ENCODE measurements at places on chromosomes 4 and X.
A peak's percentile ranks its signal among the peaks of the same experiment; 100 is the strongest.

DNA sequence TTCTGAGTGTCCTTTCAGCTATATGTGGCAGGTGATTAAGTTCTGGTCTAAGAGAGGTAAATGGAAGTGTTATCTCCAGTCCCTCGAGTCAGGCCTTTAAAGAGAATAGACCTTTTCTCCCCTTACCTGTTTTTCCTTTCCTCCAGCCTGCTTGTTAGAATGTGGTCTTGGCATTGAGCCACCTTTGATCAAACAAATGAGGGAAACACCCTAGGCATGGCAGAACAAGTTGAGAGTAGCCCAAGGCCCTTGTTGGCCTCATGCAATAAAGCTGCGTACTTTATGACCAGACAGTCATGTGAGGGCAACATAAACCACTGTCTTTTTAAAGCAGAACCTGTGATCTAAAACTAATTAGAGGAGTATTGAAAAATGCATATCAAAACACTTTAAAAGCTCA lies 13.2 kb upstream of the IL13RA2 start:
- DNase-seq = no peak

- DNase-seq = no peak
Measured at GRCh38 chrX:30301963-30302362, 7.2 kb downstream of the NR0B1 start.

DNA sequence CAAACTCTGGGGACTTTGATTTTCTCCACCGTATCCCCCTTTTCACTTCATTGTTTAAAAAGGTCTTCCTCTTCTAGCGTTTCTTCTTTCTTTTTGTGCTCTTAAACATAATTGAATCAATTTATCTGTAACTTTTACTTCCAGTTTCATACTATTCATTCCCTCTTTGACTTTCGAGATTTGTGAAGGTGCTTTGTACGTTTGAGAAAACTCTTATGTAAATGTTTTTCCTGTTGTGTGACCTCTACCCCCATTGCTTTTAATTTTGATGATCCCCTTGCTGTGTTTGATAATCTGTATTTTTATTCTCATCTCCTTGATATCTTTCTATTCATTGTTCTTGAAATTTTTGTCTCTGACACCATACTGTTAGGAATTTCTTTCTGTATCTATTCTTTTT lies 4.8 kb downstream of the USP38 start:
- no peak for DNase-seq

- peak; percentile 39 for DNase-seq
Measured at GRCh38 chrX:21661316-21661715, 3.2 kb upstream of the KLHL34 start.

DNA sequence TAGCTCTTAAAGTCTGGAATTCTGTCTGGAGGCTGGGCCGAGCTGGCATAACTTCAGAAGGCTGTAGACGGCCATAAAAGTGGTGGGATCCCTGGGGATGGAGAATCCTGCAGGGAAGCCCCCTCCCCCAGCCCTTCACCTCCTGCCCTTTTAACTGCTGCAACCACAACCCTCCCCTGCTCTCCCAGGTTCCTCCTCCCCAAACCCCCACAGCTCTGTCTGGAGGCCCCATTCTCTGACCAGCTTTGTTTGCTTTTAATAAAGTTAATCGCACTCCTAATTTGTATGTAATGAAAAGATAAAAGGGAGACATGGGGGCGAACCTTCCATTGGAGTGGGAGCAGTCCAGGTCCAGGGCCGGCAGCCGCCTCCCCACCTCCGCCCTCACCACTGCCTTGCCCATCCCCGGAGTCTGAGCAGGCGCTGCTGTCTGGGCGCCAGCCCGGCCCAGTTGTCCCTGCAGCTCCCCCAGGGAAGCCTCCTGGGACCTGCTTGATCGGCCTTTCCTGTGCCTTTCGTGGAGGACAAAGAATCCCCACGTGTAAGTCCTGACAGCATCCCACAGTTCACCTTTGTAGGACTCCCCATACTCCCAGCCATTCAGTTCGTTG lies 84.3 kb downstream of the PJA1 start:
- no peak for DNase-seq

DNA sequence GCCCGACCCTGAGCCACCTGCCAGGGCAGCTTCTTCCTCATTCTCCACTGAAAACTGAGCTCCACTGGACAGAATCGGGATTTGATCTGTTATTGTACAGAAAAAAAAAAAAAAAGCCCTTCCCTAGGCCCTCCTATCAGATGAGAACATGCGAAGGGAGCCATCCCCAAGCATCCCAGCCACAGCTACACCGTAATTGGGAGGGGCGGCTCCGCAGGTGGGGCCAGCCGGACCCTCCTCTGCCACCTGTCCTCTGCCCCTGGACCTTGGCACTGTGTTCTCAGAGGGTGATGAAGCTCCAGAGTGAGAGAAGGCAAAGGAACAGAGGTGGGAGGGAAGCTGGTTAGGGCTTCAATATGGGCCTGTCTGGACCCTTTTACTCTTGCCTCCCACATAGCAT lies 240.0 kb upstream of the PSAPL1 start:
- no peak for DNase-seq

DNA sequence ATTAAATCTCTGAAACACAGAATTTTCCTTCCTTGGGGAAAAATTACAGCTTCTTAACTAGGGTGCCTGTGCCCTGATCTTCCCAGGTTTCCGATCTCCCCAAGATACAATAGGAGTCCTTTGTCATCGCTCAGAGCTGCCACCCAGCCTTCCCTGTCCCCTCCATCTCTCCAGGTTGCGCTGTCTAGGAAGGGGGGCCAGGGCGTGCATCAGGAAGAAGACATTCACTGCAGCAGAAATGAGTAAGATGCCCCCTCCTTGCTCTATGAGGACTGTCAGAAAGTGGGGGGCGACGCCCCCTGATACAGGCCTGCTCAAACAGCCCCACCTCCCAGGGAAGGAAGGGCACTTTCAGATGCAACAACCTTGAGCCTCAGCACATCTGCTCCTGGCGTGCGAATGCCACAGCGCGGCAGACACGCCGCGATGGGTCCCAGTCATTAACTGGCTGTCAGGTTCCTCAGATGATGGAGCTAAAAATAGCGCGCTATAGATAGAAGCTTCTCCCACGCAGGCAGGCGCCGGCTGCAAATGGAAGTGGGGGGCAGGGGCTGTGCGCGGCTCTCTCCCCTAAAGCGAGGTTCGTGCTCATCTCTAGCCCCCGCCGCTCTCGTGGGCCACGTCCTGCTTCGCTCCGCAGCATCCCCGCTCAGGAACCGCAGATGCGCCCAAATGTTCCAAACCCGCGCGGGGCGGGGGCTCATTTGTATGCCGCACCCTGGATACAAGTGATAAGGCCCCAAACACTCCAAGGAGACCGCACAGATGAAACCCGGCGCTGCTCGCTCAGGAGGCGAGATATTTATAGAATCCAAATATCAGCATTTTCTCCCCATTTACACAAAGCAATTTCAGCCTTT lies 57.6 kb upstream of the LGI2 start:
- peak; percentile 28 for DNase-seq

- DNase-seq = no peak
Measured at GRCh38 chr4:108619372-108620100, 840 bp upstream of the RPL34 start.

DNA sequence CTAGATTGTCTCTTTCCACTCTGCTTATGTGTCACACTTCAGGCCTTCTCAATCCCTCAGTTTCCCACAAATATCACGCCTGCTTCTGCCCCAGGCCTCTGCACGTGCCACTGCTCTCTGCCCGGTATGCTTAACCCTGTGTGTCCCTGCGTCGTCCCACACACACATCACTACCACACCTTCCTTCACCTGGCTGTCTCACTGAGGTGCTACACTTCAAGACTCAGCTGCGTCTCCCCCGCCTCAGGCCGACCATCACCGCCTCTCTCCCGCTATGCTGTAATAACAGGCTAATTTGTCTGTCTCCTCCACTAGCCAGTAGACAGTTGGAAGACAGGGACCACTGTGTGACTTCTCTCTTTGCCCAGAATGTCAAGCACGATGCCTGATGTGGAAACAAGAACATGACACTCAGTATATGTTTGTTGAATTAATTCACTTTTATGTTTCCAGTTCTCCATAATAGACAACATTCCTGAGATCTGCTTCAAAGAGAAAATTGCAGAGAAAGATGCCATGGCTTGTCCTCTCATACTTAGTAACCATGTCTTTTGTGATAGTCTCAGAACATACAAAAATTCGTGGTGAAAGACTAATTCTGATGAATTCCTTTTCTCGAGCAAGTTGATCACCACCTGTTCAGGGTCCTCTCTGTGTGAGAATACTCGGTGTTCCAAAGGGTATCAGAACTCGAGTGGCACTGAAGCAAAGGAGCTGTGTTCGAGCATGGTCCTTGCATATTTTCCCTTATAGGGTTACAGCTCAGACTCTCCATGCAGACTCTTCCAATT lies 54.2 kb downstream of the AFAP1 start:
- DNase-seq = no peak

DNA sequence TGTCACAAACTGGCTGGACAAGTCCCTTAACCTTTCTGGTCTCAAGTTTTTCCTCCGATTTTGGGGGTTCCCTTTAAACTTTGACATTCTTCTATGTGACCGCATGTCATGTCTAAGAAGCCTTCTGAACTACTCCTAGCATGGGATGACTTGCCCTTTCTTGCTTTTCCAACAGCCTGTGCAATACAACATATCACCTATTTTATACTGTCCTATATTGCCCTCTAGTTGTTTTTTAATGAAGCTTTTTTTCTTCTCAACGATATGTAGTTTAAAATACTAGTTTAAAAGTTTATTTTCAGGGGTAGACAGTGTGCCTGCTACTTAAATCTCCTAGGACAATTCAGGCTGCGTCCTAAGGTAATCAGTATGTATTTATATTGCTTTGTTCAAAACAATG lies 1.0 kb upstream of the IGBP1 start:
- no peak for DNase-seq

DNA sequence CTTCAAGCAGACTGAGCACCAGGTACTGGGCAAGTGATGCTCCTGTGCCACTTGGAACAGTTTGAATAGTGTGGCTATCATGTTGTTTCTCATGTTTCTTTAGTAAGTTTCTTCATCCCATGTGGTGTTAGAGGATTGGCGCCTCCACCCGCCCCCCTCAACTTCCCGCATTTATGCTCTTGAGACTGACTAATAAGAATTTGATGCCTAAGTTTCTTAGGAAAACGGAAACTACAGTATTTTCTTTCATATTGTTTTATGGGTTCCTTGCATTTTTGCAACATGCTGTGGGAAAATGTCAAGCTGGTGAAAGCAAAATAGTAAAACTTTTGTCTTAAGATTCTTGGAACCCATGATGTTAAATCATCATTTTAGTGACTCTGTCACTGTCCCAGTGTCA lies 101.2 kb upstream of the SLC4A4 start:
- peak; percentile 63 for DNase-seq

DNA sequence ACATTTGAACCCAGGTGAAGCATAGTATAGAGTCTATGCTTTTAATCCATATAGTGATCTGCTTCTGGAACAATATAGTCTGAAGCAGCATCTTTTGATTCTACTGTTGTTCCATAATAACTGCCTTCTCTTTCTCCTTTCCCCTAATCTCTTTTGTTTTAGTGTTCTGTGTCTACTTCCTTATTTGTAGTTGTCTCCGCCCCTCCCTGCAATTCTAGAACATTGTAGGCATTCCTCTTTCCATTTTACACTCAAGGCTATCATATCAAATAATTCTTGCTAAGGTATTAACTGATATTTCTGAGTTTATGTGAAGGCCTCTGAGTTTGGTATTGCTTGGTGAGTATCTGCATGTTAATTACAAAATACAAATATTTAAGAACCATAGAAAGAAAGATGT lies 11.6 kb downstream of the BLTP1 start:
- no peak for DNase-seq

GRCh38 chr4:133969202-133969848 lies 232.3 kb downstream of the PABPC4L start:
- DNase-seq = peak; percentile 72

DNA sequence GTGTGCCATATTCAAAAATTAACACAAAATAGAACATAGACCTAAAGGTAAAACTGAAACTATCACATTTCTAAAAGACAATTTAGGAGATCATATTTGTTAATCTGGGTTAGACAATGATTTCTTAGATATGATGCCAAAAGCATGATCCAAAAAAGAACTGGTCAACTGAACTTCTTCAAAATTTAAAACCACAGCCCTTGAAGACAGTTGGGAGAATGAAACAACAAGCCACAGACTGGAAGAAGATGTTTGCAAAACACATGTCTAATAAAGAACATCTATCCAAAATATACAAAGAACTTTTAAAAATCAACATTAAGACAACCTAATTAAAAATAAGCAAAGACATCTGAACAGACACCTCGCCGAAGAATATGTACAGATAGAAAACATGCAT lies 19.5 kb downstream of the COMMD8 start:
- DNase-seq = no peak

DNA sequence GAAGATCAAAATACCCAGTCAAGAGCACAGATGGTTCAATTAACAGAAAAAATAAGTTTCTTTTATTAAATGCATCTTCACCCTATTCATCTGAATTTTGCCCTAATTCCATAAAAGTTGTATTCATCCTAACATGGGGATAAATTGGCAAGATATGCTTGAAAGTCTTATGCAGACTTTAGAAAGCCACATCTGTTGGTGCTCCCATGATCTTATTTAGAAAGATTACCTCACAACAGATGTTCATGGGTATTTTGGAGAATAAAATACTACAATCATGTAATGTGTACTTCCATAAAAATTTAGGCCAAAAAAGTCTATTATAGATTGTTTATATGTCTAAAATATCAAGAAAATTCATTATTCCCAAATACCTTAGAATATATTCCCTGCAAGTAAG lies 510.3 kb downstream of the TECRL start:
- DNase-seq = no peak

GRCh38 chr4:180341926-180342325 lies 1901.3 kb upstream of the TENM3 start:
- DNase-seq = no peak

DNA sequence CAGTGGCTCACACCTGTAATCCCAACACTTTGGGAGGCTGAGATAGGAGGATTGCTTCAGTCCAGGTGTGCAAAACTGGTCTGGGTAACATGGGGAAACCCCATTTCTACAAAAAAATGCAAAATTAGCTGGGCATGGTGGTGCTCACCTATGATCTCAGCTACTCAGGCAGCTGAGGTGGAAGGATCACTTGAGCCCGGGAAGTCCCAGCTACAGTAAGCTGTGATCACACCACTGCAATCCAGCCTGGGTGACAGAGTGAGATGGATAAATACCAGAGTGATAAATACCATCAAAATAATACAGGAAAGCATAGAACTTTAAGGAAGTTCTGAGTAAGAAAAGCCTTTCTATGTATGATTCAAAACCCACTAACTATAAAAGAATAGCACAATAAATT lies 52.8 kb downstream of the LRBA start:
- peak; percentile 6 for DNase-seq

- peak; percentile 9 for DNase-seq
Measured at GRCh38 chr4:105637408-105638176, 70.9 kb downstream of the INTS12 start.

DNA sequence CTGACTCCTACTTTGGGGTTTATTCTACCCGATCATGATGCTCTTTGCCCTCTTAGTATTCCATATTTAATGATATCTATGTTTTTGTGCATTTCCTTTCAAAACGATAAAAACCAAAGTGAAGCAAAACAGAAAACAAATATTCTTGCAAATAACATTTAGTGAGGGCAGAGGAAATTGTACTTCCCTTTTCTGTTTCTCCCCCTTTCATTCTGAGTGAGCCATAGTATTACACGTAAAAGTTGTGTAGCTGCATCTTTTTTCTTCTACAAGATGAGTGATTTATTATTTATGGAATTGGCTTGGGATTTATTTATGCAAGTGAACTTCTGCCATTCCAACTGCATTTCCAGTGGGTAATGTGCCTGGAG lies 109.9 kb downstream of the AFF2 start:
- no peak for DNase-seq
